ENCODE measurements at places on chromosomes 6 and 20.

GRCh38 chr6:5135788-5136376, 50.7 kb downstream of the PPP1R3G start:
- peak; percentile 67 for DNase-seq

DNA sequence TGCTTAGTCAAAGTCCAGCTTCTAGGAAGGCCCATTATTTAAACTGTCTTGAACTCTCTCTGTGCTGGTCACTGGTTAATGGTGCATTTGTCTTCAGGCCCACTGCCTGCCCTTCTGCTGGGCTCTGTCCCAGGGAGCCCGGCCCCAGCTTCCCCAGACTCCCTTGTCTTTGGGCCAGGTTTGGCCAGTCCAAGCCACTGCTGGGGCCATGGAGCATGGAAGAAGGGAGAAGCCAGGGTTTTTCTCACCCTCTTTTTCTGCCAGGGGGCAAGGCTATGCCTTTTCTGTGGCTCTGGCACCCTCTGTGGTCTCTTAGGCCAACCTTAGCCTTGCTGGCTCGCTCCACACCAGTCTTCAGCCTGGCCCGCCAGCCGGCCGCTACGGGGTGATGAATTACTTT, 390.0 kb upstream of the SULF2 start:
- DNase-seq: no peak

DNA sequence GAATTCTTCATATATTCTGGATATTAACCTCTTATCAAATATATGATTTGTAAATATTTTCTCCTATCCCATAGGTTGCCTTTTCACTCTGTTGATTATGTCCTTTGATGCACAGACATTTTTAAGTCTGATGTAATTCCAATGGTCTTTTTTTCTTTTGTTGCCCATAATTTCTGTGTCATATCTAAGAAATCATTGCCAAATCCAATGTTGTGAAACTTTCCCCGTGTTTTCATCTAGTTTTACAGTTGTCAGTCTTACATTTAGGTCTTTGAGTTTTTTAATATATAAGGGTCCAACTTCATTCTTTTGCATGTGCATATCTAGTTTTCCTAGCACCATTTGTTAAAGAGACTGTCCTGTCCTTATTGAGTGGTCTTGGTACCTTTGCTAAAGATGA, 111.5 kb downstream of the SESN1 start:
- DNase-seq: no peak

GRCh38 chr6:113690281-113691259, 166.6 kb upstream of the MARCKS start:
- DNase-seq: peak; percentile 43

DNA sequence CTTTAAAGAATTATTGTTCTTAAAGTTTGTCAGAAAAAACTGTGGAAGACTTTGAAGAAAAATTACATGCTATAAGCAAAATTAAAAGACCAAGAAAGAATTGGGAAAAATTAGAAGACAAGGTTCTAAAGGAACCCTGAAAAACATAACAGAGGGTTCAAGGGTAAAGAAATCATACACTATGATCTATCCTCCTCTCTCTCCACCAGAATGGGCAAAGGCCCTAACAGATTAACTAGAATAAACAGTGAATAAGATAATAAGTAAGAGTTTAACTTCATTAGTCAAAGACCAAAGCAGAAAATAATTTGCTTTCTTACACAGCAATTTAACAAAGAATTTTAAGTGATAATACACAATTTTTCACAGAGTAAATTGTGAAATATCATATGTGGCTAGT, 201.2 kb upstream of the PDE10A start:
- no peak for DNase-seq

- DNase-seq: no peak
These were observed 1.1 kb upstream of the SLC35B2 start for GRCh38 chr6:44258325-44258863.

DNA sequence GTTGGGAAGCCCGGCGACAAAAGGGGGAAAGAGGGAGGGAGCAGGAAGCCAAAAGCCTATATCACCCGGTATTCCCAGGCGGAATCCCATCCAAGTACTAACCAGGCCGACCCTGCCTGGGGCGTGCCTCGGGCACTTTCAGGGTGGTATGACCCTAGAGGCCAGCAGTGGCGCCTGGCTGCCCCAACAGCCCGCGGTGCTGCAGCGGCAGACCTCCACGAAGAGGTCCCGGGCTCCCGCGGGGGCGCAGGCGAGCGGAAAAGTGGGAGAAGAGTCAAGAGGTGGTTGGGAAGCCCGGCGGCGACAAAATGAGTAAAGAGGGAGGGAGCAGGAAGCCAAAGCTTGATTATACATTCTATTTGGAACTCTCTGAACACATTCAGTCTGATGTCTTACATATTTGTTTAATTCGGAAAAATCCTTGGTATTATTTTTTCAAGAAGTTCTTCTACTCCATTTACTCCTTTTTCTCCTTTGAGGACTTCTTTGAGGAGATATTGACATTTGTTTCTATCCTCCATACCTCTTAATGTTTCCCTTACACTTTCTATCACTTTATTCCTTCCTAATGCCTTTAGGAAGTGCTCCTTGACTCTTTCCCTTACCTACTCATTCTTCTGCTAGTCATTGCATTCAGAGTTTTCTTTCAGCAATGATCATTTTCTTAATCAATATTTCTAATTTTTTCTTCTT, 11.5 kb downstream of the TREML4 start:
- no peak for DNase-seq

DNA sequence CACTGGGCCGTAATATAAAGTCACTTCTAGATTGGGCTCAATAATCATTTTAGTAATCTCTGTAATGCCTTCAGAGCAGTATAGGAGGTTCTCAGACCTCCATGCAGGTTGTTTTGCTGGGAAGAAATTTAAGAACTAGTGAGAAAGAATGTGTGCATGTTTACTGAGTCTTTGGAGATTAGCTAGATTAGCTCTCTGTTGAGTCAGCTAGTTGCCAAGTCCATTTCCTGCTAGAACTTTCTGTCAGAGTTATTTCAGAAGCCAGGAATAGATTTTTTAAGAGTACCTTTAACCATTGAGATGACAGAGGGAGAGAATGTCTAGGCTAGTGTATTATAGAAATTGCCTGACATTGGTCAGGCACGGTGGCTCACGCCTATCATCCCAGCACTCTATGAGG, 33.3 kb downstream of the ORC3 start:
- no peak for DNase-seq

DNA sequence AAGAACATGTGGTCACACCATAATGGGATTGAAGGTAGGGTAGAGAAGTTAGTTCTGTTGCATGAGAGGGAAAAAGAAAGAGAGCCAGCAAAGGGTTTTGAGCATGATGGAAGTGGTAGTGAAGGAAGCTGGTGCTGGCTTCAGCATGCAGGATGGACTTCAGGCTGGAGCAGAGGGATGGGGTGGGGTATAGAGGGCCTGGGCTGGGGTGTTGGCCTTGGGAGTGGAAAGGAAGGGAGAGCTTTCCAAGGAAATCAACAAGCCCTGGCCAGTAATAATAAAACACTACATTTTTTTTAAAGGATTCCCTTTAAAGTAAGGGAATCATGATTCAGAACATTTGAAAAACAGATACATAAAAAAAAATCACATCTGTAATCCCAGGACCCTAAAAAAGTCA, 61.2 kb downstream of the LAMA4 start:
- DNase-seq: no peak
